ENCODE measurements at places on chromosomes 7 and 10. TPM values are rescaled to one million over a fixed set of nuclear protein-coding genes. Genes with fewer than 3 reads are reported as not detected.

KCP gene
- 1.0 TPM for total RNA-seq

DNA2 gene
- total RNA-seq = 35.0 TPM

MRC1 gene
- 0.08 TPM for total RNA-seq

FOXP2 gene
- total RNA-seq = not detected

MYPN gene
- 1.1 TPM for total RNA-seq

FGFBP3 gene
- 0.65 TPM for total RNA-seq

VAX1 gene
- not detected for total RNA-seq

EZH2 gene
- 77.5 TPM for total RNA-seq

PRLHR gene
- not detected for total RNA-seq

CPA4 gene
- total RNA-seq = 0.22 TPM

RAB19 gene
- 7.2 TPM for total RNA-seq

LDB1 gene
- total RNA-seq = 99.1 TPM

GNAT3 gene
- total RNA-seq = not detected

LDB3 gene
- not detected for total RNA-seq

DNA sequence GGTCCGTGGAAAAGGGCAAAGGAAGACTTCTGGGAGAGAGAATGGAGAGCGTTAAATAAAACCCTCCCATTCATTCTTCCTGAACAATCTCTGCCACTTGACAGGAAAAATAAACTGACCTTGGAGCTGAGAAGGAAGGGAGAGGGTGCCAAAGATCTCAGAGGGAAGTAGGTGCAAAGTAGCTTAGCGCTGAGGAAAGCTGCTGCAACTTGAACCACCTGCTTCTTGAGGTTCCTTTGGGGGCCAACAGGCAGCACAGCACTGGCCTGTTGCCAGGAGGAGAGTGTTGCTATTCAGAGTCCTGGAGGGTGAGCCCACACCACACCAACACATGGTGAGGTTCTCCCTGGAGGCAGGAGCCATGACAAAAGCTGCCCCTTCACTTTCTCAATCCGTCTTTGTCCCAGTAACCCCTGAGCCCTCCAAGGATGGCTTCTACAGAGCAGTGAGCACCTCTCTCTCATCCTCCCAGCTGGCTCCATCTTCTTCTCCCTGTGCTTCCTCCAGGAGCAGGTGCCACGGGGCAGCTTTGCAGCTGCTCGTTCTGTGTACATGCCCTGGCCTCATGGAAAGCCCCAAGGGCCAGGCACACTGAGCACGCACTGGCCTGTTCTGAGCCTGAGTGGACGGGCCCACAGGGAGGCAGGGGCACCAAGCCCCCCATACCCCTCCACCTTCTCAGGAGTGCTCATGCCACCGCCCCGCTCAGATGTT lies 101.3 kb downstream of the STRA8 start:
- ATAC-seq = no peak

DNA sequence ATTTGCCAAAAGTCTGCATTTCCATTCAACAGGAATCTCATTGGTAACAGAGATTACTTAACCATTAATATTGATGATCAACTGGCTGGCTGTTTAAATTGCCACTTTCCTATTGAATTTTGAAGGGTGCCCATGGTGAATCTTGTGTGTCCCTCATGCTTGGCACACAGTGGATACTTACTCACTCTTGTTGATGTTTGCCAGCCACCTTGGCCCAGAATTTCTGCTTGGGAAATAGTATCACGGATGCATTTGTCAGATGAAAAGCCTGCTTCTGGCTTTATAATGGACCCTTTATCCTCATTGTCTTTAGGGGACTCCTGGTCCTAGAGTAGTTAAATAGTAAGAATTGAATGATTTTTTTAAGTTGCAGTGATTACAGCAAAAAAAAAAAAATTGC lies 52.0 kb downstream of the MMRN2 start:
- ATAC-seq = no peak

- no peak for ATAC-seq
Observed at GRCh38 chr10:72342911-72343310, 11.8 kb downstream of the DNAJB12 start.

DNA sequence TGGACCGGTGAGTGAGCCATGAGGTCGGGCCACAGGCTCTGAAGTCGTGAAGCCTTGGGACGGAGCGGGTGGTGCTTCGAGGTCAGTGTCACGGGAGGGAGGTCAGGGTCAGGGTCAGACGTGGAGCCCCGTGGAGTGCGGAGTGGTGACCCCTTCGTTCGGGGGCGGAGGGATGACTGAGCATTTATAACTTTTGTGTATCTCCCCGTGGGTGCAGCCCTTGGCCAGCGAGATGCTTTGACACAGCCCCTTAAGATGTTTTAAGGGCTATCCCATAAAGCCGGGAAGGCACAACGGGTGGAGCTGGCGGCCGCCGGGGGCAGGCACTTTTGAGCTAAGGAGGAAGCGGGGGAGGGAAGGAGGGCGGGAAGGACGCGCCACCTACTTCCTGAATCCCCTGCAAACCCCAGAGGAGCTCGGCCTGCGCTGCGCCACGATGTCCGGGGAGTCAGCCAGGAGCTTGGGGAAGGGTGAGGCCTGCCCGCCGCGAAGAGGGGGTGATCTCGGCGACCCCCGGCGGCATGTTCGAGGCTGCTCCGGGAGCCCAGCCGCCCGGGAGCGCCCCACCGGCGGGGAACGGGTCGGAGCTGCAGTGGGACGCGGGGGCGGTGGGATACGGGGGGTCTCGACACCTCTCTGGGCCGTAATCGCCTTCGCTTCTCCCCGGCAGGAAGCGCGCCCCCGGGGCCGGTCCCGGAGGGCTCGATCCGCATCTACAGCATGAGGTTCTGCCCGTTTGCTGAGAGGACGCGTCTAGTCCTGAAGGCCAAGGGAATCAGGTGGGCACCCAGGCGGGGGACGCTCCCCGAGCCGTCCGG lies at the start of gene GSTO1:
Gene GSTO1, plus strand, starts transcription at position 400 of the 818 bp plus-strand sequence. Its CDS starts 37 bp downstream, at position 437.
- peak; percentile 76 for ATAC-seq

- ATAC-seq = no peak
Observed at GRCh38 chr10:11035301-11035991, 17.8 kb downstream of the CELF2 start.

- peak; percentile 23 for ATAC-seq
Observed at GRCh38 chr10:21327289-21327993, 198.0 kb downstream of the SKIDA1 start.

DNA sequence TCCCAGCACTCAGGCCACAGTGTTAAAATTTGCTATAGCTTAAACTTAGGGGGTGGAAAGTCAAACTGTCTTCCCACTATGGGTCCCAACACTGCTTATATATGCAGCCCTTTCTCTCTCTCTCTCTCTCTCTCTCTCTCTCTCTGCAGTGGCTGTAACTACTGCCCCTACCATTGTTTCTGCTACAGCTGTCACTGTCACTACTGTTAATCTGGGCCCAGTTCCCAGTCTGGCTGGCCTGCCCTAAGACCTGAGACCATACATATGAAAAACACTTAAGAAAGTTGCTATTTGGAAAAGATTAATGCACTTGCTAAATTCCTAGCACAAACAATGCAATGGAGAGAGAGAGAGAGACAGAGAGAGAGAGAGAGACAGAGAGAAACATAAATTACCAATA lies 78.6 kb downstream of the THSD7A start:
- ATAC-seq = no peak

DNA sequence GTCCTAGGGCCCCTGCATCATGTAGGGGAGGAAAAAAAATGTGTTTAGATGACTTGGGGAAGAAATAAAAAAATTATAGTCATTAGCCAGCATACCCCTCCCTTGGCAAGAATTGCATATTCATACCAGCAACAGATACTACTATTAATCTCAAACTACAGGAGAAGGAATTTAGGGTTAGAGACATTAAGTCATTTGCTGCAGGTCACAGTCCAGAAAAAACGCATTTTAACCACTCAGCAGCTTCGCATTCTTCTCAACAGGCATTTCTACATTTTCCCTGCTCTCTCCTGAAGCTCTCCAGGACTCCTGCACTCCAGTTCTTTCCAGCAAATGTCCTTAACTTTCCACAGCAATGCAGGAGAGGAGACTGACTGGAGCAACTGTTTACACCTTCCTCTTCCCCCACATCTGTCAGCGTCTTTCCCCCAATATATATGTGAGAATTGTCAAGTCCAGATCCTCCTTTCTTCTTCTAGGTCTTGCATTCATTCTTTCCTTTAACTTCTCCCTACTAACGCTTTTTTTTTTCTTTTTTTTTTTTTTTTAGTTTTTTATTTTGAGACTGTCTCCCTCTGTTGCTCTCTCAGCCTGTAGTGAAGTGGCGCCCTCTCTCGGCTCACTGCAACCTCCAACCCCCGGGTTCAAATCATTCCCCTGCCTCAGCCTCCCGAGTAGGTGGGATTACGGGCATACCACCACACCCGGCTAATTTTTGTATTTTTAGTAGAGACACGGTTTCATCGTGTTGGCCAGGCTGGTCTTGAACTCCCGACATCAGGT lies 35.6 kb downstream of the PRPS1L1 start:
- no peak for ATAC-seq

GRCh38 chr10:32393911-32394310 lies 47.0 kb upstream of the EPC1 start:
- no peak for ATAC-seq

DNA sequence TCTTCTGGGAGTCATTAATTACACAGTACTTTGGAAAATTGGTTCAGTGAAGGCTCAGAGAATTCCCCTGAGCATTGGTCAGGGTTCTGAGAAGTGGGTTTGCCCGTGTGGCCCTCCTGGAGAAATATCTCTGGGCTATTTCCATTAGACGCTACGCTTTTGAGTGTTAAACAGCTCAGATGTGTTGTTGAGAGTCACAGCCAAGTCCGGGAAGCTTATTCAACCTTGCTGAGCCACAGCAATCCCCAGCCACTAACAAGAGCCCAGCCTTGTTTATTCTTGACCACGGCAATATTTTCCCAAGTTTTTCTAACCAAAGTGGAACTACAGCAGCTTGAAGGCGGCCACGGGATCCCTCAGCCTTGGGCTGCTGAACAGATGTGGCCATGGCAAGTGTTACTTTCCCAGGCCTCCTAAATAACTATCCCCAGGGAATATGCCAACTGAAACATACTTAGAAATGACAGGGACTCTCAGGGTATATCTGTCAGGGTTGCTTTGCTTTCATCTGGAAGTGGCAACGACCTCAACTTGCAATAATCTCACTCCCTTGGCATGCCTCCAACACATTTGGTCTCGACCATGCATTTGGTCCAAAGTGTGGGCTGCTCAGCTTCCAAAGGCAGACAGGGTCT lies 214.7 kb downstream of the EMX2 start:
- no peak for ATAC-seq

GRCh38 chr10:98276311-98276710 lies 8.3 kb upstream of the LOXL4 start:
- no peak for ATAC-seq

- ATAC-seq = peak; percentile 62
Observed at GRCh38 chr7:113122744-113123143, 4.4 kb upstream of the SMIM30 start.

- ATAC-seq = no peak
Observed at GRCh38 chr7:67359900-67360299, 363.3 kb downstream of the TYW1 start.

DNA sequence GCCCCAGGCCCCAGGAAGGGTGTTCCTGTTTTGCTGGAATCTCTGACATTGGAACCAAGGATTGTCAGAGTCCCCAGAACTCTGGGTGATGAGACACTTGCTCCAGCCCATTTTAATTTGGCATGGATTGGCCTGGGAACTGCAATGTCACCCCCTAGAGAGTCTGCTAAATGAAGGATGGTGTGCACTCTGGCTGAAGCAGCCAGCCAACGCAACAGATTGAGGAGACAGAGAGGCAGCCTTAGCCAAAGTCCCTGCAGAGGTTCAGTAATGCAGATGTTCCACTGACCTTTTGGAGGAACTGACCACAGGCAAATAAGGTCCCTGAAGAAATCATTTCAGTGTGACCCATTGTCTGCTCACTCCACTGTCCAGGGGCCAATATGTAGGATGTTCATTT lies 13.4 kb downstream of the LRRC18 start:
- no peak for ATAC-seq

GRCh38 chr7:123661765-123662164 lies 6.1 kb downstream of the LMOD2 start:
- ATAC-seq = no peak

DNA sequence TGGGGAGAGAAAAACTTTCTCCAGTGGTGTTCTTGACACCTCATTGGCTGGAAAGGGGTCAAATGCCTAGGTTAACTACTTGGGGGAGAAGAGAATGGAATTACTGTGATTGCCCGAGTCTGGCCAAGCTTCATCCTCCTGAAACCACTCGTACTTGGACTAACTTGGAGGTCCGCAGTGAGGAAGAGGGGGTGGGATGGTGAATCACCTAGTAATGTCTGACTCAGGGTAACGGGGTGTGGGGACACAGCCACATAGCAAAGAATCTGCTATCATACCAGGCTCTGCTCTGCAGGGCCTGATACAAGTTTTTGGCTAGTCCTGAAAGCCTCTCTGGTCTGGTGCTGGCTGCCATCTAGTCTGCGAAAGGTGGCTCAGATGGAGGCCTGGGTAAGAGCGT lies 190.9 kb downstream of the RPS24 start:
- ATAC-seq = no peak

DNA sequence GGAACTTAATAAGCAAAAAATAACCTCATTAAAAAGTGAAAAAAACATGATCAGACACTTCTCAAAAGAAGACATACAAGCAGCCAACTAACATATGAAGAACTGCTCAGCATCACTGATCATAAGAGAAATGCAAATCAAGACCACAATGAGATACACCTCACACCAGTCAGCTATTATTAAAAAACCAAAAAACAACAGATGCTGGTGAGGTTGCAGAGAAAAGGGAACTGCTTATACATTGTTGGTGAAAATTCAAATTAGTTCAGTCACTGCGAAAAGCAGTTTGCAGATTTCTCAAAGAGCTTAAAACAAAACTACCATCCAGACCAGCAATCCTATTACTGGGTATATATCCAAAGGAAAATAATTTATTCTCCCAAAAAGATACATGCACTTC lies 513.3 kb downstream of the MDFIC start:
- ATAC-seq = no peak

- ATAC-seq = peak; percentile 20
Observed at GRCh38 chr10:3865565-3865964, 80.6 kb upstream of the KLF6 start.

DNA sequence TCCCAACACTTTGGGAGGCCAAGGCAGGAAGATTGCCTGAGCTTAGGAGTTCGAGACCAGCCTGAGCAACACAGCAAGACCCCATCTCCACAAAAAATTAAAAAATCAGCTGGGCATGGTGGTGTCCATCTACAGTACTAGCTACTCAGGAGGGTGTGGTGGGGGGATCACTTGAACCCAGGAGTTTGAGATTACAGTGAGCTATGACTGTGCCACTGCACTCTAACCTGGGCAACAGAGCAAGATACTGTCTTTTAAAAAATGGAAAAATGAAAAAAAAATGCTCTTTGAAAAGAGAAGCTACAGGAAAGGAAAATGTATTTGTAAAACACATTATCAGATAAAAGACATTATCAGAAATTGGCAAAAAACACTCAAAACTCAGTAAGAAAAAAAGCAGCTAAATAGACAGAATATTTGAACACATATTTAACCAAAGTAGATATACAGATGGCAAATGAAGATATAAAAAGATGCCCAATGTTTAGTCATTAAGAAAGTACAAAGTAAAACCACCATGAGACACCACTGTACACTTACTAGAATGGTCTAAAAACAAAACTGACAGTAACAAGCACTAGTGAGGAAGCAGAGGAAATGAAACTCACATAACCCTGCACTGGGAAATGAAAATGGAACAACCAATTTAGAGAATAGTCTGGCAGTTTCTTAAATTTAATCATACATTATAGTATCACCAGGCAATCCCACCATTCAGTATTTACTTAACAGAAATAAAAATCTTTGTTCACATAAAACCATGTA lies 40.5 kb downstream of the NRBF2 start:
- peak; percentile 96 for ATAC-seq

- peak; percentile 98 for ATAC-seq
Observed at GRCh38 chr10:100174699-100175677, 10.8 kb downstream of the ERLIN1 start.
